ENCODE measurements at places on chromosomes 2 and 18.

DNA sequence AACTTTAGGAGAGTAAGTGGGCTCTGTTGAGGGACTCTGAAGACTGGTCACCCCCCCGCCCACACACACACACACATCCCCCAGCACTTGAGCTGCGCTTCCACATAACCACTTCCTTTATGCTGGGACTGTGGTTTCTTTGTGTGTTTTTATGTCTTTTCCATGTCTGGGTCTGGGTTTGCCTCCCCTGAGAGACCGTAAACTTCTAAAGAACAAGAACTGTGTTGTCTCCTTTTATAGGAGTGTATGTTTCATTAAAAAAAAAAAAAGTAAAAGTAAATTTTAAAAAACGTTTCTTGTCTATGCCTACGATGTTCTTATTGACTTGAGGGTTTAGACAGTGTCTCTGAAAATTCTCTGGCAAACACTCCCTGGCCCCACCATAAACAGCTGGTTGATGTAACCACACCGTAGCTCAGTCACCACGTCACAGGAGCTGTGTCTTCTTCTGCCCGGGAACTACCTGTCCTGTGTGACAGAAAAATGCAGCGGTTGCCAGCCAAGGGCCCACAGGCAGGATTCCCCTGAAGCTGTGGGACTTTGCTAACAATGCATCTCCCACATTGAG lies 68.0 kb downstream of the KLHL29 start:
- no peak for DNase-seq

- no peak for DNase-seq
Measured at GRCh38 chr2:223532712-223533111, 69.4 kb downstream of the SCG2 start.

- DNase-seq = no peak
Measured at GRCh38 chr18:50277942-50278341, 3.4 kb downstream of the MBD1 start.

DNA sequence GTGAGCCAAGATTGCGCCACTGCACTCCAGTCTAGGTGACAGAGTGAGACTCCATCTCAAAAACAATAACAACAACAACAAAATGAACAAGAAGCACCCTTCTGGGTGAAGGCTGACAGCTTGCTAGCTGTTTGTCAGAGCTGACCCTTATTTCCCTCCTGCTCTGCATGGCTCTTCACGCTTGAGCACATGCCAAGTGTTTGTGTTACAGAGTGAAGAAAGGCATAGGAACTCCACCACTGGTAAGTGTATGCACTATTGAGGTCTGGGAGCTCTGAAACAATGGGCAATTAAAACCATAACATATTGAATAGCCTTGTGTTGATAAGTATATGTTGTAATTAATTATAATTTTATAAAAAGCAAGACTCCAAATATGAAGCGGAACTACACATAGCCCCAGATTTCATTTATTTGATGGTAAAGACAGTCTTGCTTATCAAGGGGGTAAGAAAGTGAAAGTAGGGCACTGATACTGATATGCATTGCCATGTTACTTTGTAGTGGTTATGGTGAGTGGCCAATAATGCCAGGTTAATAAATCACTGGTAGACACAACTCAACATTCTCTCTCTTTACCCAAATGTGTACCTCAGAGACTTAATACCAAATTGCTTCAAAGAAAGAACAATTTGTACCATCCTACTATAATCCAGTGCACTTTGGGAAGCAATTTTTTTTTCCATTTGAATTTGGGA lies 163.4 kb downstream of the VWC2L start:
- DNase-seq = no peak

- no peak for DNase-seq
Measured at GRCh38 chr2:195559431-195559914, 97.6 kb upstream of the SLC39A10 start.

DNA sequence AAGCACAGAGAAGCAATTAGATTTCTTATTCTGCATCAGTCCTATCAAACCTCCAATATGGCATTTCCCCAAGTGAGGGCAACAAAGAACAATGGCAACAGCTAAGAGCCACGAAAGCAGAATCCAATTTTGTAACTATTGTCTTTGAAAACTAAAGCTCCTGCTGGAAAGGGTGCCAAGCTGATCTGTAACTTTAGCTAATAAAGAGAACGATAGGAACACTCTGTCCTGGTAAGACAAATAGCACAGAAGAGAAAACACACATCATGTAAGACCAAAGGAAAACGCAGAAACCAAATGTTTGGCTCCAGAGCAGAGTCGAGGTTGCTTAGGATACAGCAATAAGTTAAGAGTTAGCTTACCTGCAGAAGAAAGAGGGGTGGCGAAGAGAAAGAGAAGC lies 160.5 kb downstream of the STK39 start:
- DNase-seq = no peak

- DNase-seq = no peak
Measured at GRCh38 chr2:26455037-26455669, 22.8 kb downstream of the OTOF start.

GRCh38 chr2:74507926-74508520 lies 528 bp upstream of the PCGF1 start:
- peak; percentile 70 for DNase-seq

DNA sequence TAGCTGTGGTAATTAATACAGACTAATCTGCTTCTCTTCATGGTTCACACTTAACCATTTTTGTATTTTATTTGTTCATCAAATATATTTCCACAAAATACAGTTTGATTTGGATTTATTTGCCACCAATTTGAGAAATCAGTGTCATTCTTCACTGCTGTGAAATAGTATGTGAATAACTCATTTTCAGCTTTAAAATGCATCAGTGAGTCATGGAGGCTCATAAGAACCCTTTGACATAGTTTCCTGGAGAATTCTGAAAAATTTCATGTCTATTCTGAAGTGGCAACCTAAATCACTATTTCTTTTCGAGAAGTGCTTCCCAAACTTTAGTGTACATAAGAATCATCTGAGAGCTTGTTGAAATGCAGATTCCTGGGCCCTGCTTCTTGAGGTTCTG lies 1026.7 kb upstream of the ACVR2A start:
- DNase-seq = no peak

- no peak for DNase-seq
Measured at GRCh38 chr2:217604527-217605194, 398.1 kb downstream of the TNS1 start.

DNA sequence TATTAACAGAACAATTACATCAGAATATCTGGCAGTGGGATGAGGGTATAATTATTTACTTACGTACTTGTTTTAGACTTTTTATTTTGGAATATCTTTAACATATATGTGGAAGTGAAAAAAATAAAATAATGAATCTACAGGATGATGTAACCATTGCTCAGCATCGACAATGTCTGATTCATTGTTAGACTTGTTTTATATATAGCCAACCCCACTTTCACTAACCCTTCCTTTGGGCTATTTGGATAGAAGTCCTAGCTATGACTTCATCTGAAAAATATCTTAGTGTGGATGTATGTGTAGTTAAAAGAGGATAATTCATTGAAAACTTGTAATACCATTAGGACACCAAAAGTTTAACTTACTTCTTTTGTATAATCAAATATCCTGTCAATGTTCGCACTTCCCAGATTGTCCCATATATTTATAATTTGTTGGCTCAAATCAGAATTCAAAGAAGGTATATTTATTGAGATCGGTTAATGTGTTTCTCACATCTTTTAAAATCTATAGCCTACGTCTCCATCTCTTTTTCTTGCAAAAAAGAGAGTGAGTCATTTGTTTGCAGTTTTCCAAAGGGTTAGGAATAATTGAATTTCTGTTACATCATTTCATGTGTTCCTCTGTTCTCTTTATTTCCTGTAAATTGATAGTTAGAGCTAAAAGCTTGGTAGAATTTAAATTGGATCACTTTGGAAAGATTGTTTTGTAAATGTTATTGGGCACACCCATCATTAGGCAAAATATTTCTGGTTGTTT lies 506.1 kb upstream of the FAM98A start:
- DNase-seq = no peak

GRCh38 chr18:6633310-6633709 lies 96.2 kb upstream of the ARHGAP28 start:
- DNase-seq = no peak

GRCh38 chr18:51068105-51068504 lies 38.1 kb downstream of the SMAD4 start:
- no peak for DNase-seq

GRCh38 chr18:47930199-47930930 lies at the start of gene SMAD2:
SMAD2 (minus strand) TSS chr18:47930659; CDS start chr18:47896756, 33,903 bp downstream.
- peak; percentile 96 for DNase-seq

DNA sequence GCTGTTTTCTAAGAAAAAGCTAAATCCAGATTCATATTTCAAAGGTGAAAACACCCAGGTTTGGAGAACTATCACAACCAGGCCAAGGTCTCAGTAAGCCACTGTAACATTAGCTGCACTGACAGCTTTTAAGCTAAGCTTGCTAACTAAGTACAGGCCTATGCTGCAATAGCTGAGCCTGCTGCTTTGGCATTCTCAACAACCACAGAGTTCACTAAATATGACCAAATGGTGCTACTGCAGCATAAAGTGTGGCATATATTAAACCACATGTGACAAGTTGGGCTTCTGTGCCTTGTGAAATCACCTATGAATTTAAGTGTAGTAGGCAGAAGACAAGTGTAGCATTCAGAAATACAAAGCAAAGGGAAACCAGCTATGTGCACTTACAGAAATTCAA lies 206.7 kb downstream of the TCF4 start:
- no peak for DNase-seq

GRCh38 chr18:43774497-43774896 lies 497.2 kb upstream of the SYT4 start:
- no peak for DNase-seq

DNA sequence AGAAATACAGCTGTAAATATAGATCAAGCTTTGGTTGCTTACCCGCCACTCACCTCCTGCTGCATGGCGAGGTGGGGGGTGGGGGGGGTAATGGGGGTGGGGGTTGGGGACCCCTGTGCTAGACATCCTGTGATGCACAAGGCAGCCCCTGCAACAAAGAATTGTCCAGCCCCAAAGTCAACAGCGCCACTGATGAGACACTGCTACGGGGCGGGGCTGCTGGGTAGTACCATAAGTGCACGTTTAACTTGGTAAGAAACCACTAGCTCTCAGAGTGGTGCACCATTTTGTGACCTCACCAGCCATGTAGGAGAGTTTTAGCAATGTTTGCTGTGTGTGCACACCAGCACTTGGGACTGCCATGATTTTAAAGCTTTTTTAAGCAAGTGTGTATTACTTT lies 40.3 kb downstream of the SNORC start:
- DNase-seq = no peak

DNA sequence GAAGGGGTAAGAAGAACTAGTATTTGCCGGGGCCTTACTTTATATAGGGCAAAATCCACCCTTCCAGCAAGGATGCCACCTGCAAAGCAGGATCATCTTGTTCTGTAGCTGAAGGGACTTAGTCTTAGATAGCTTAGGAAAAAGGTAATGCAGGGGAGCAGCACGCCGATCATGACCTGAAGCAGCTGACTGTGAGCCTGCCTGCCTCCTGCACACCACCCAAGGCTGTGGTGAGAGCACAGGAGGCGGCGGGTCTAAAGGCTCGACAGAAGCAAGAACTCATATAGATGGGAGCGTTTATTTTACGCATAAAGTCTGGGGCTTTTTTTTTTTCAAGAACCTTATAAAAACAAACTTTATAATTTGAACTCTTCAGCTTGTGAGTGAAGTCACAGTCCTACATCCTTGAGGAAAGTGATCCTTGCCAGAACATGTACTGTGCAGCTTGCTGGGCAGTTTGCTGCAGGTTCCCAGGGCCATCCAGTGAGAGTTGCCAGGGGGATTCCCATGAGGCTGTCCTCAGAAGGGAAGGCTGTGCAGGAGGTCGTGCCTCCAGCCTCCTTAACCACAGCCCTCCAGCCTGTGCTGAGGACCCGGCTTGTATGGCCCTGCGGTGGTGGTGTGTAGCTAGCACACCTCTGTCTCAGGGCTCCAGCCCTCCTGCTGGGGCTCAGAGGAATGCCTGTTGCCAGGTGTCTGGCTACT lies 92.1 kb downstream of the RNF144A start:
- no peak for DNase-seq

GRCh38 chr2:205610437-205610836 lies 71.9 kb upstream of the NRP2 start:
- DNase-seq = no peak

DNA sequence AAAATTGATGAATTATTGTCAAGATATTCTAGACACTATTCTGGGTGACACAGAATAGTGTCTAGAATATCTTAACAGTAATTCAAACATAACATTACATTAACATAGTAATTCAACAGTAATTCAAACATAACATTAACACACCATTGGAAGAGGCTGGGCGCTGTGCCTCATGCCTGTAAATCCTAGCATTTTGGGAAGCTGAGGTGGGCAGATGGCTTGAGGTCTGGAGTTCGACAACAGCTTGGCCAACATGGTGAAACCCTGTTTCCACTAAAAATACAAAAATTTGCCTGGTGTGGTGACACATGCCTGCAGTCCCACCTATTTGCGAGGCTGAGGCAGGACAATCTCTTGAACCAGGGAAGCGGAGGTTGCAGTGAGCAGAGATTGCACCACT lies 195.8 kb downstream of the ZRANB3 start:
- no peak for DNase-seq

- no peak for DNase-seq
Measured at GRCh38 chr2:71459084-71459431, 5.7 kb downstream of the DYSF start.
